ENCODE measurements at places on chromosomes 2 and 18. TPM values are rescaled to one million over a fixed set of nuclear protein-coding genes. Genes with fewer than 3 reads are reported as not detected.

Gene CDH19
- total RNA-seq = not detected

Gene SNED1
- 14.5 TPM for total RNA-seq

Gene NFE2L2
- 78.8 TPM for total RNA-seq

Gene SOWAHC
- 0.17 TPM for total RNA-seq

Gene NETO1
- not detected for total RNA-seq

Gene NPAS2
- total RNA-seq = 4.9 TPM

- H3K36me3 ChIP-seq = peaks cover 19% of the 10 kb centered on the region
- peaks cover 31% of the 10 kb centered on the region for H3K4me1 ChIP-seq
- no peaks in the 10 kb centered on the region for H3K27me3 ChIP-seq
- no peak overlapping the region for H3K4me3 ChIP-seq
- no peak overlapping the region for H3K27ac ChIP-seq
Observed at GRCh38 chr2:216059233-216059834, 22.3 kb downstream of the PECR start.

GRCh38 chr2:129717560-129718130 lies 261.8 kb upstream of the RAB6C start:
- no peaks in the 10 kb centered on the region for H3K27me3 ChIP-seq
- H3K4me1 ChIP-seq = no peaks in the 10 kb centered on the region
- no peak for DNase-seq
- no peaks in the 10 kb centered on the region for H3K36me3 ChIP-seq
- H3K4me3 ChIP-seq = no peak overlapping the region

- no peak for DNase-seq
- peaks cover 4% of the 10 kb centered on the region for H3K27me3 ChIP-seq
- H3K27ac ChIP-seq = no peak overlapping the region
- H3K36me3 ChIP-seq = no peaks in the 10 kb centered on the region
Observed at GRCh38 chr2:238652771-238653157, 195.1 kb upstream of the TWIST2 start.

DNA sequence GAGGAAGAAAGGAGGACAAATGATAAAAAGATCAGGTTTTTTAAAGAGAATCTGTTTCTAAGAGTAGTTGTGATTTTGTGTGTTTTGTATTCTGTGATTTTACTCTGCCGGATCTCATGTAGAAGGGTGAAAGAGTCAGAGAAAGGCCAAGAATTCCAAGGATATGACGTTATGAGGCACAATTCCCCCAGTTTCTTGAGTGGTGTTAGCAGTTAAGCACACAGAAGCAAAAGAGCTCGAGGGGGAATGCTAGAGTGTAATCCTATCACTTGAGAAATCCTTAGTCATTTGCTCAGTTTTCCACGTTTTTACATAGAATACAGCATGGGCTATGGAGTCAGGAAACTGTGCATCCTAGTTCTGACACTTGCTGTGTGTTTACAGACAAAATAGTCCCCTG lies 34.8 kb downstream of the METTL4 start:
- H3K4me1 ChIP-seq = no peaks in the 10 kb centered on the region
- no peaks in the 10 kb centered on the region for H3K27me3 ChIP-seq
- DNase-seq = no peak
- H3K4me3 ChIP-seq = no peak overlapping the region

DNA sequence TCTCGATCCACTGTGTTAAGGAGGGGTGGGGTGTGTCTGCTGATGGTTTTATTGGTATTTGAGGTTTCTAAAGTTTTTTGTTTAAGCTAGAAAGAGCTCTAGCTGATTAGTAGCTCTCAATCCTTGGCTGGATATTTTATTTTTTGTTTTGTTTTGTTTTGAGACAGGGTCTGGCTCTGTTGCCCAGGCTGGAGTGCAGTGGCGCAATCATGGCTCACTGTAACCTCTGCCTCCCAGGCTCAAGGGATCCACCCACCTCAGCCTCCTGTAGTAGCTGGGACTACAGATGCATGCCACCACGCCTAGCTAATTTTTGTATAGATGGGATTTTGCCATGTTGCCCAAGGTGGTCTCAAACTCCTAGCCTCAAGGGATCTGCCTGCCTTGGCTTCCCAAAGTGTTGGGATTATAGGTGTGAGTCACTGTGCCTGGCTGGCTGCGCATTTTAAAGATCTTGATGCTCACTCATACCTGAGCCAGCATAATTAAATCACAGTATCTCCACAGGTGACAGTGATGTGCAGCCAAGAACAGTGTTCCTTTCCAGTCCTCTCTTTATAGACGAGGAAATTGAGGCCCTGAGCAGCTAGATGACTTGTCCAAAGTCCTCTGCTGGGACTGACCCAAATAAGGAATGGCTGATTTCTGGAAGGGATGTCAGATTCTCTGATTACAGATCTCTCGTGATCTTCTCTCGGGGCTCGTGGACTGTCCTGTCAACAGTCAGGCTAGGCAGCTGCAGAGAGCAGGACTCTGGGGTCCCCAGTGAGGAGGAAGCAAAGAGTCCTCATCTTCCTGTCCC lies 44.5 kb downstream of the SPTBN1 start:
- H3K4me1 ChIP-seq = peaks cover 3% of the 10 kb centered on the region
- peaks cover 20% of the 10 kb centered on the region for H3K27me3 ChIP-seq
- H3K4me3 ChIP-seq = no peak overlapping the region
- DNase-seq = no peak

DNA sequence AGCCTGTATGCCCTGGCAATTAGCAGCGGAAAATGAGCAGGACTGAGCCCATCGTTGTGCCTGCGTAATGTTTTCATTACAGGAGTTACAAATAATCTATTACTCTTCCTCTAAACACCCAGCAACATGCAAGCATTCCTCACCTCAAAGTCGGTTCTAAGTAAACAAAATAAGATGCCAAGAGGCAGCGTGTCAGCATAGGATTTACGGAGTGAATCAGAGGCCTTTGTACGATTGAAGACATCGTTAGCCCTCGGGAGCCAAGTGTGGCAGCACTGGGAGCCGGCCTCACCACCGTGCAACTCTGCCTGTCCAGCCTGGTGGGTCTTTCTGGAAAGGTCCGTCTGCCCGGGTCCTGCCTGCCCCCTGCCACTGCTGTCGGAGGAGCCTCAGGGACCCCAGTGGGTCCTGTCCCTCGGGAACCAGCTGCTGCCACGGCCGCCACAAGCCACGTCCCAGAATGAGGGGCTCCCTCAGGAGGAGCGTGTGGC lies 80.1 kb upstream of the CTDP1 start:
- H3K27me3 ChIP-seq = peaks cover 4% of the 10 kb centered on the region
- H3K36me3 ChIP-seq = no peaks in the 10 kb centered on the region
- H3K27ac ChIP-seq = no peak overlapping the region
- no peak for DNase-seq
- H3K4me3 ChIP-seq = no peak overlapping the region

Measured in activated naive CD8-positive, alpha-beta T cell treated with anti-CD3 and anti-CD28 coated beads, Interleukin-2, amount 10 ng/mL, durations not matched to agents 7 days and 5 days (primary cell).